ENCODE measurements at places on chromosomes 13 and 19.

DNA sequence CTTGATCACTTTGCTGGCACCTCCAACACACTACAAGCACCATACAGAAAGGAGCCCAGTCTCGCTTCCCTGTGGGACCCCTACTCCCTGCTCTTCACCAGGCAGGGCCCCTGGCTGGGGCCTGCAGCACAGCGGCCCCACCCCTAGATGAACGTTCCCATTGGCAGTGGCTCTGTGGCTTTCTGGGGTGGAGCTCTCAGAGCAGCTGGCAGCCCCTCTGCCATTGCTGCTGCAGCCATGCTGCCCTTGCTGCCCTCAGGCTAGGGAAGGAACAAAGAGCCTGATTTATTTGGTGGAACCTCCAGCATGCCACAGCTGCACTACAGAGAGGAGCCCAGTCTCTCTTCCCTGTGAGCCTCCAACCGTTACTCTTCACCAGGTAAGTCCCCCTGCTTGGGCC is 5.8 kb downstream of the SIGLEC6 start:
- DNase-seq, result no peak

- peak; percentile 74 for DNase-seq
Observed at GRCh38 chr13:19862481-19863313, 752 bp downstream of the ZMYM5 start.

DNA sequence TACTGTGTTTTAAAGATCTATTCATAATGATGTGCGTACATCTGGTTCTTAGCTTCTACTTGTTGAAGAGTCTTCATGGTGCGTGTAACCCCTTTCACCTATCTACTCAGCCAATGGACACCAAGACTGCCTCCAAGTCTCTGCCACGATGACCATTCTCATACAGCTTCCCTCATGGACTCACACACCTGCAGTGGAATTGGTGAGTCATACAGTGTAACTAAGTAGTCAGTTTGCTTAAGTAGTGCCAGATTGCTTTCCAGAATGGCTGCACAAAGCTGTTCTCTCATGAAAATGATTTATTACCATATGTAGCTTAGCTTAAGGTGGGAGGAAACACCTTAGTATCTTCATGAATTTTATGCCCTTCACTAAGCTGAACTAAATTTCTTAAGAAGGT is 112.3 kb downstream of the AKAP11 start:
- no peak for DNase-seq

DNA sequence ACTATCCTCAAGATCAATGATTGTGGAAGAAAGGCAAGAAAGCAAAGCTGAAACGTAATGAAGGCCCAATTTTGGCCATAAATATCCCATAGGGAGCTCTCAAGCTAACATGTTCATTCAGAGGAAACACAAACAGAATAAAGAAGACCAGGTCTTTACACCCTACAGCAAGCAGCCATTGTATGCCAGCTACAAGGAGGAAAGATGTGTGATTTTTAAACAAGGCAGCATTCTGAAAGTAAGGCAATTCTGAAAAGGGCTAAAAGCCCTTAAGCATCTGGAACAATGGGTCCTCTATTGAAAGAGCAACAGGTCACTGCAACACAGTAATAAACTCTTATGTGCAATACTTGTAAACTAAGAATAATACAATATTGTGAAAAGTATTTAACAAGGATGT is 1002.4 kb downstream of the SLITRK1 start:
- no peak for DNase-seq

GRCh38 chr13:20475927-20476691 is 49.5 kb downstream of the CRYL1 start:
- no peak for DNase-seq

- DNase-seq, result no peak
Observed at GRCh38 chr19:34666200-34666957, 10.6 kb downstream of the SCGB2B2 start.

GRCh38 chr19:29410601-29411000 is 115.2 kb upstream of the VSTM2B start:
- DNase-seq, result no peak

- no peak for DNase-seq
Observed at GRCh38 chr13:106685143-106685542, 117.2 kb upstream of the ARGLU1 start.

DNA sequence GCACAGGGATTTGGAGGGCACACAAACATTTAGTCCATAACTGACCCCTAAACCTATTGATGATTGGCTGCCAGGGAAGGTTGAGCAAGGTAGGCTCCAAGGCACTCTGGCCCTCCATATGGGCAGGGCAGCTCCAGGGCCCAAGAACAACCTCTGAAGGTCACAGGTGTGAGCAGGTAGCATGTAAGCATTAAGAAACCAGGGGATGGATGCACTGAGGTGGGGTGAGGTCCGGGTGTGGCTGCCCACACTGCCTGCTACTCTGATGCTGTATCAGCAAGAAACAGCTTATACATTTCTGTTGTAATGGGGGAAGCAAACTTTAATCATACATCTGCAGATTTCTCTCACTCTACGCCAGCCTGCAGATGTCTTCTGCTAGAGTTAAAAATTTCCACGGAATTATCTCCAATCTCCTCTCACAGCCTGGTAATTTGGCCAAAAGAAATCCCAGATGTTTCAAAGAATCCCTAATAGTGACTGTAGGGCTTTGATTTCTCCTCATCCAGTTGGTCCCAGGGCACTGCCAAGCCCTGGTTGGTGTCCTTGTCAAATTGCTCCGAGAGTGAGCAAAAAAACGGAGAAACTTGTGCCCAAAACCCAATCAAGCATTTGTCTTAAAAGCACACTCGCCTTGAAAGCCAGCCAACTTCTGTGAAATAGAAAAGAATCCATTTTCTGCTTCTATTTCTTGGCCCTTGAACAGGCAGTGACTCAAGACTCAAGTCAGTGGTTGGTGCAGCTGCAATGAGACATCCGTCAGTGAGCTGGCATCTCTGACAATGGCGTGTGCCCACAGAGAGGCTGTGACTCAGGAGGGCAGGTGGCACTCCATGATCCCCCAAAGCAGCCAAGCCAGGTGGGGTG is 72.5 kb upstream of the MRI1 start:
- DNase-seq, result no peak

DNA sequence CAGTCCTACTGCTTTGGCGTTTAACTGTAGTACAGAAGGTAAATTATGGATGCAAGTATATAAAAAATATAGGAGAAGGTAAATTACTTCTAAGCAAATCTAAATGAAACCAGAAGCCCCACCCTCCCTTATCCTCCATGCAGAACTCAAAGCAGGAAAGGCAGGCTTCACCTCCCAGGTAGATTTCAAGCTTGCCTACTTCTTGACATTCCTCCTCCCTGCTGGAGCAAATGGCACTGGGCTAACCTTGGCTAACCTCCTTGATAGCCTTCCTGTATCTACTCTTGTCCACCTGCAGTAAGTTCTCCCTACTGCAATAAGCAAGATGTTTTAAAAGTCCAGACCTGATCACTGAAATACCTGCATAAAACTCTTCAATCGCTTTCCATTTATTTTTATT is 396.0 kb downstream of the IRS2 start:
- no peak for DNase-seq

GRCh38 chr13:51564252-51564651 is 20.0 kb upstream of the WDFY2 start:
- DNase-seq, result no peak

DNA sequence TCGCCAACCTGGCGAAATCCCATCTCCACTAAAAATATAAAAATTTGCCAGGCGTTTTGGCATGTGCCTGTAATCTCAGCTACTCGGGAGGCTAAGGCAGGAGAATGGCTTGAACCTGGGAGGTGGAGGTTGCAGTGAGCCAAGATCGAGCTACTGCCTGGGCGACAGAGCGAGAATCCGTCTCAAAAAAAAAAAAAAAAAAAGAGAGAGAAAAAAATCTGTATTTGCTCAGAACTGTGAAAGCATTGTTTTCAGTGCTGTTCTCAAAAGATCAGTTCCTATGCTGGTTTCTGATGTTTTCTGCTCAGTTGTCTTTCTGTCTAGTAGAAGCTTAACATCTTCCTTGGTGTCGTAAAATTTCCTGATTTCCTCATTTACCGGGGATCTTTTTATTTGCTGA is 2.5 kb downstream of the SF3A2 start:
- no peak for DNase-seq

- no peak for DNase-seq
Observed at GRCh38 chr19:55383279-55384130, 587 bp downstream of the TMEM238 start.

DNA sequence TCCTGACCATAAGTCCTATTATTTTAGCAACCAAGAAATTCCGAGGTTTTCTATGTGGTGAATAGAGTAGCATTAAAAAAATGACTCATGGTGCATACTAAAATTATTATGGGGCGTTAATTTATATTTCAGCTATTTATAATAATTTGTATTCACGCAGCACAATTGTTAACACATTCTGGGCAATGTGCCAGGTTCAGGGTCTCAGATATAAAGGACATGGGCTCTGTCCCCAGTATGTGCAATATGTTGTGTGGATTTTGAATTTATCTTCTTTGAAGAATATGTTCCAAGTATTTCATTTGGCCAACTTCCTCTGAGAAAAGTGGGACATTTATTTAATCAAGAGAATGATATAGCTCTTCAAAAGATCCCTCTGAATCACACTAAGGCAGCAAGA is 1434.7 kb upstream of the PRR20A start:
- no peak for DNase-seq

DNA sequence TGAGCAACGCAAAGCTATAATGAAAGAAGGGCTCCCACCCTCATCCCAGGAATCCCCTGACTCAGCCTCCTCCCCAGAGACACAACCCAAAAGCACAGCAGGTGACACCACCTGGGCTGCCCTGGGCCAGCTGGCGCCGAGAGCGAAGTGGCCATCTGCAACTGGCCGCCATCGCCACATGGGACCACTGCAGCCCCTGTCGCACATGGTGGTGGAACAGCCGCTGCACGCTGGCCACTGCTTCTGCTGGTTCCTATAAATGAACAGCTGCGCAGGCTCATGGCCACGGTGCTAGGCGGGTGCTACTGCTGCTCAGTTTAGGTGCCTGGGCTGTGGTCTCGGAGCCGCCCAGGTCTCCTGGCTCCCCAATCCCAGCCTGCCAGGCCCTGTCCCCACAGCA is 11.6 kb upstream of the ISYNA1 start:
- DNase-seq, result no peak

DNA sequence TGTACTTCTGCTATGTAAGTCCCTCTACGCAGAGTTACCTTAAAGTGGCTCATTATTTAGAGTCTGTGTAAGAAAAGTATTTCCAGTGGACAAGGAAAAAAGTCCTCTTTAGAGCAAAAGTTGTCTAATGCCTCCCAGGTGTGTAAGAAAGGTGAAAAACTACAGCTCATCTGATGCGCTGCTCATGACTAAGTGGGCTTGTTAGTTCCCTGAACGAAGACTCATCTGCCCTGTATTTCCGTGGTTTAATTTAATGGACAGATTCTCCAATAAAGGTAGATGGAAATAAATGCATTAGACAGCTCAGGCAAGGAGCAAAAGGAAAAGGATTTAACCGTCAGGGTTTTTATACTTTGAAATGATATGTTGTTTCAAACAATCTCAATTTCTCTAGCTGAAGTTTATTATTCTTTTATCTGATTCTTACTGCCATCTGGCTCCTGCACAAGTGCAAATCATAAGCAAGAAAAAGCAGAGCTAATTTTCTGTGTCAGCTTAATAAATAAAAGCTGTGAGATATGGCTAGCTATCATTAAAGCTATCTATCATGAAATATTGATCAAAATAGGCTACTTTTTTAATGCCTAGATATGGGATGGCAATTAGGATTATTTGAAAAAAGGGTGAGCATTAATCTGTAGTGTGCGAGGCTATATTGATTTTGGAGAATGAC is 73.7 kb upstream of the PCDH9 start:
- DNase-seq, result no peak

DNA sequence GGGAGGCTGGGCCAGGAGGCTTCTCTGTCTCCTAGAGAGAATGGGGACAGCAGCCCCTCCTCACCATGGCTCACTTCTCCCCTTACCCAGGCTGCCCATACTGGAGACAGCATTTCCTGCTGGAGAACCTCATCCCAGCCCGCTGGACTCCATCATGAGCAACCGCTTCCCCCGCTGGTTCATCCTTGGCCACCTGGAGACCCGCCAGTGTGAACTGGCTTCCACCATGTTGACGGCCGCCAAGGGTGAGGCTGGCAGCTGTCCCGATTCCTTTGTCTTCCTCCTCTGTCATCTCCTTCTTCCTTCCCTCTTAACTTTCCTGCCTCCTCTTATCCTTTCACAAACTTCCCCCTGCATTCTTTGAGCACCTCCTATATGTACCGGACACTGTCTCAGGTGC is 28.0 kb downstream of the ZSWIM4 start:
- DNase-seq, result no peak

DNA sequence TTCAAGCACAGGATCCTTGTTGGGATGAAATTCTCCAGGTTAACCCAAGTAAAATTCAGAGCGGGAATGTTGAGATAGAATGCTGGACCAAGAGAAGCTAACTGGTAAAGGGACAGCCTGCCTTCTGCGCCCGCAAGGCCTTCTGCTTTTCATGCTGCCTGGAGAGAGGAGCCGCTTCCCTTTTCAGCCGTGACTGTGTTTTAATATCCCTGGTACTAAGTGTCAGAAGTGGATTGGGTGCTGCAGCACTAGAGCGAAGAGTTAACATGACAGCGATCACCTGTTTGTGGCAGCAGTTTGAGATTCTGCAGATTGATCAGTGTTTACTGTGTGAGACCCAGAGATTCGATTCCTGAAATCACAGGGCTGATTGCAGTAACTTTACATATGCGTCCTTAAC is 197.4 kb upstream of the ZNF536 start:
- DNase-seq, result no peak

DNA sequence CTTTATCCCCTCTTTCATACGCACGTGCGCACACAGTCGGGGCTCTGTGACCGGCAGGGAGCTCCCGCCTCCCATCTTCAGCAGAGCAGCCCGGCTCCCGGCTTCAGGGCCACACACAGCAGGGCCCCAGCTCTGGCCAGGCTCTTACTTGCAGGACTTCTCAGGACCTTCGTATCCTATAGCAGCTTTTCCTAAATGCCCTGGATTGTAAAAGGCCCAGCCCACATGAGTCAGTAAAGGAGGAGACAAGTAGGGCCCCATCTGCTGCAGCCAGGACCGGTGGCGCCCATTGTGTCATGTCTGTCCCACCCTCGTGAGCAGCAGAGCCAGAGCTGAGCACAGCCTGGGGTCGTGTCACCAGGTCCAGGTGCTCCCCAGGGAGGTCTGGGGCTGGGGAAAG is 107.6 kb upstream of the VSTM2B start:
- no peak for DNase-seq

DNA sequence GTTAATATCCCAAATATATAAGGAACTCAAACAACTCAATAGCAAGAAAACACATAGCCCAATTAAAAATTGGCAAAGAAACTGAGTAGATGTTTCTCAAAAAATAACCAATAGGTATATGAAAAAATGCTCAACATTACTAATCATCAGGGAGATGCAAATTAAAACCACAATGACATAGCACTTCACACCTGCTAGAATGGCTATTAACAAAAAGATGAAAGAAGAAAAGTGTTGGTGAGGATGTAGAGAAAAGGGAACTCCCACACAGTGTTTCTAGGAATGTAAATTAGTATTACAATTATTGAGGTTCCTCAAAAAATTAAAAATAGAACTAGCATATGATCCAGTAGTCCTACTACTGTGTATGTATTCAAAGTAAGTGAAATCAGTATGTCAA is 1212.8 kb downstream of the DIAPH3 start:
- DNase-seq, result no peak

- DNase-seq, result no peak
Observed at GRCh38 chr19:18131841-18132596, 20.9 kb upstream of the PIK3R2 start.

Data from coronary artery (tissue), 2 donors.